ENCODE measurements at places on chromosomes 13 and 19.

- no peak for DNase-seq
Observed at GRCh38 chr19:41926763-41927496, 1.3 kb downstream of the ERFL start.

DNA sequence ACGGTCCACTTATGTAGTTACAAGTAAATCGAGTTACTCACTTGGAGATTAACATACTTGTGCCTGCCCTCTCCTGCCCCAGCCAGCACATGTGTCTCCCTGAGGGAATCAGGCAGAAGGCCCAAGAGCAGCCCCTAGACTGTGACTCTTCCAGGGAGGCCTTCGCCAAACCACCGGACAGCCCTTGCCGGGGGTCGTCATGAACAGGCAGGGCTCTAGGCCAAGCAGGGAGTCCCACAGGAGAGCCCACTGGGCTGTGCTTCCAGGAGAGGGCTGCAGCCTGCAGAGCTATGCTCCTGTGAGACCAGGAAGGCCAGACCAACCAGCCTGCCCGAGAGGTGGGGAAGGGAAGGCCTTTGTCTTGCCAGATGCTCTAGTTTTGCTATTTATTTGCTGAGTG lies 283.3 kb downstream of the FOXO1 start:
- DNase-seq: no peak

DNA sequence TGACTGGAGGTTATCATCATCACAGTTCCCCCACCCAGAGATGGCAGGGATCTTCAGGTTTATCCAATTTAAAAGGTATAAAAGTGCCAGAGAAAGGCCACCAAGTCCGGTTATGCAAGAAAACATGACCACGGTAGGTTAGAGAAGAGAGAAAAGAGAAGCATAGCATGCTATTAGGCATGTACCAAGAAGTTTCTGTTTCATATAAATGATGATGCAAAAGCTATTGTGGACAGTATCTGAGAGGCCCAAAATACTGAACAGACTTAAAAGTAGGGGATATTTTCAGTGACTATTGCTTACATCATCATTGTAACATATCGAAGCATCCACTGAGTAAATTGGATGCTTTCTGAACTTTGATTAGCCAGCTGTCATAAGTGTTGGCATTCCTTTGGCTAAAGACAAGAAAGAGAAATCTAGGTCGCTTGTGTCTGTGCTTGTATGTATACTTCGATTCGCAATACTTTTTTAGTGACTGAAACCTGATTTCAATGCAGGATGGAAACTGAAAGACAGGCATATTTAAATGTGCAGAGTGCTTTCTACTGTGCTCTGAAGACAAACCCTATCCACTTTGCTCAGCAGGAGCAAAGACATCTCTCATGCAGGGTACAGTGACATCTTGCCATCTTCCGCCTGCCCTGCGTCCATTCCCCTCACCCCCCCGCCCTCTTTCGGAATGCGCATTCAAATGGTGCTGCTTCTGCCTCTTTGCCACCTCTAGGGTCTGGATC lies 180.3 kb downstream of the SHISA2 start:
- DNase-seq: no peak

DNA sequence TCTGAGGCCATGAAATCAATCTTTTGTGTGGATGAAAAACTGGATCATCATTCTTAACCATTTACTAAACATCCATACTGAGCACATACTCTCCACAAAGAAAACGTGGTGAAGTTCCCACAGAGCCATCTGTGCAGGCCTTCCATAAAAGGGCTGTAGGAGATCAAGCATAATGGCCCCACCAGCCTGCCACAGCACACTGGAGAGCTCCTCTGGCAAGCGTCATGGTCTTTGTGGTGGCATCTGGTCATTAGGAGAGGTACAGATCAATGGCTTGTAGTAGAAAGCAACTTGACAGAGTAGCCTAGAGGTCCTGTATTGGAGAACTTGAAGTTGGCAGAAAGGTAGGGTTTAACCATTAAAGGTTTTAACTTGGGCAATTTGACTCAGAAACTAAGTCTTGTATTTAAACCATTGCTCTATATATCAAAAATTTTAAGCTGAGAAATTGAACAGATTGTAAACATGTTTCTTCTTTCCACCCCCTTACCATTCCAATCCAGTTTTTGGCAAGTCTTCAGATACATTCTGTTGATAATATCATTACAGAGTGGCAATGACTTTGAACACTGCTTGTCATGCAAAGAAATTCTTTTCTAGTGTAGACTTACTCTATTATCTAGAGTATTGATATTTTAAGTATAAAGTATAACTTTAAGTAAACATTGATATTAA lies 128.3 kb downstream of the LMO7 start:
- DNase-seq: no peak

GRCh38 chr19:41525989-41526388 lies 50.0 kb upstream of the CEACAM21 start:
- no peak for DNase-seq

GRCh38 chr13:95239283-95239682 lies 62.0 kb downstream of the ABCC4 start:
- DNase-seq: no peak

DNA sequence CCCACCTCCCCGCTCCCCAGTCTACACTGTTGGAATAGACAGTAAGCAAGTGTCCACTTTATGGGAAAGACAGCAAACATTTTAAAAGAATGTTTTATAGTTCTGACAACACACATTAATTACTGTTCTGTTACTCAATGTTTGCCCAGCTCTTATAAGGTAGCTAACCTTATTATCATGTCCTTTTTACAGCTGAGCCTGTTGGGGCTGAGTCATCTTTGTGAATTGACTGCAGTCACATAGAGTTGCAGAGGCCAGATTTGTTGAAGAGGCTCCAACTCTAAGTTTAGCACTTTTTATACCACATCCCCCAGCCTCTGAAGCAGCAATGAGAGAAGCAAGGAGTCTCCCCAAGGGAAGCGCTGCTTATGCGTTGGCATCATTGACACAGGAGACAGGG lies 76.2 kb downstream of the C13orf42 start:
- DNase-seq: no peak

DNA sequence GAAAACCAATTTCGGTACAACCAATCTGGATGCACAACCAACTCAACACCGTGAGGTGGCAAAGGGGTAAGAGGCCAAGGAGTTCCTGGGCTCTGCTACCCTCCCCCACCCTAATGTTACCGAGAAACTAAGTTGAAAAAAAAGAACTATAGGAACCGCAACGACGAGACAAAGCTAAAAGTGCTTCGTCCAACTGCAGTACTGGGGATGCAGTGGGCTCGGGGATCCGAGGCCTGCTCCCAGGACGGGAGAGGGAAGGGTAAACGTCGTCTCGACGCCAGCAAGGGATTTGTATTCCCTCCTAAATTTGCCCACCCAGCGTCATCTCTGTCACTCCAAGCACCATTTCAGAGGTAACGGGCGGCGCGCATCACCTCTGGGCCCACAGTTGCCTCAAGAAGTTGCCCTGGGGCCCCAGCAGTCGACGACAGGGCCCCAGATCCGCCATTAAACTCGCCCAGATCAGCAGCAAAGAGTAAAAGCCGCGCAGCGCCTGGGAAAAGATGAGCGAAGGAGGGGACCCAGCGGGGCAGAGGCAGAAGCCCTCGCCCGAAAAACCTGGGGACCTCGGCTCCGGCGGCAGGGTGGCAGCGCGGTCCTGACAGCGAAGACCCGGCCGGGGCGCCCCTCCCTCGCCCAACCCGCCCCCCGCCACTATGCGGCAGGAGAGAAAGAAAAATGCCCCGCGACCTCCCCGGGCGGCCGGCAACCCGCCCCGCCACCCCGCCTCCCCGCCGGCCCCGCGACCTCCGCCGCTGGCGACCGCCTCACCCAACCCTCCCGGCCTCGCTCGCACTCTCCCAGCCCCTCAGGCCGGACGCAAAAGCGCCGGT lies 752 bp downstream of the ZMYM5 start:
- DNase-seq: no peak

DNA sequence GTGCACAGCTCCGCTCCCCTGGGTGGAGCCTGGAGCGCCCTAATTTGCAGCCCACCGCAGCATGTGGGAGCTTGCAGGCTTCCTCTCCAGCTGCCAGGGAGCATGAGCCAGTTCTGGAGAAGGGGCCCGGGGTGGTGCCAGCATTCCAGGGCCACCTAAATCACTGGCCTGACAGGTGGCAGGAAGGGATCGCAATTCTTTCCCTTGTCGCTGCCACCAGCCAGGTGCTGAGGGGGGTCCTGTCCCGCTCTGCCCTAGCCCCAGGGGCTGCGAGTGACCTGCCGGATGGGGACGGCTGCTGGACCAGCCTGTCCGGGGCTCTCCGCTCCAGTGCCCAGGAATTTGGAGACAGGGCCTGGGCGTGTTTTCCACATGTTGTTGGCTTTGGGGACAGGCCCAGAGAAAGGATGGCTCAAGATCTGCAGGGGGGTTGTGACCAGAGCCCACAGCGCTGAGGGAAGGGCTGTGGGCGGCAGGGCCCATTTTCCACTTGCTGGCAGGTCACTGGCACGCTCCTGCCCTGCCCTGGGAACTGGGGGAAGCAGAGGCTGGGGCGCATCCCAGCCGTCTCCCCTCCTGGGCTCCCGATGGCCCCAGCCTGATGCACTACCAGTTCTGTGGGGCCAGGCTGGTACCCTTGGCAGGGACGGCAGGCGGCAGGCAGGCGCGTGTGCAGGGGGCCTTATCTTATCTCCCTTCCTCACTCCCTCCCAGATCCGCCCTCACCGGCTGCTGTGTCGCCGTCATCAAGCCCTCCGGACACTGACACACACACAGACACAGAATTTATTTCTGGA lies 9.5 kb downstream of the NDUFA11 start:
- DNase-seq: no peak

Measured in GM12878 (cell line).